Activated CD4-positive, CD25-positive, alpha-beta regulatory T cell treated with anti-CD3 and anti-CD28 coated beads, Interleukin-2, amount 50 U/mL, for 16 hours (primary cell): ENCODE measurements at places on chromosomes 3 and 15.

DNA sequence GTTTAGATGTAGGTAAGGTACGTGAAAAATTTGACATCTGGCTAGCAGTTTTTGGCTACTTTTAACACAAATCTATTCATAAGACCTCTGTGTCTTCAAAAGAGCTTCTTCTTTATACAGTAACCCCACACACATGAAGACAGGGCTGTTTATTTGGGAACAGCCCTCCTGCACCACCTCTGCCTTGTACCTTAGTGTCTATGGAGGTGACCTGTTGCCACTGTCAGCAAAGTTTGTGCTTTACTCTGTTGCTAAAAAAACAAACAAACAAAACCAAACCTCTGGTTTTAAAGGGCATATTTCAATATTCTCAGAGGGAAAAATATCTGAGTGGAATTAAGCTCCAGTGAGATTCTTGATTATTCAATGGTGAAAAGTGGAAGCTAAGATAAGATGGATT is 122.0 kb downstream of the ARPP21 start:
- DNase-seq = no peak

- DNase-seq = no peak
Measured at GRCh38 chr3:37041546-37042195, 48.4 kb downstream of the MLH1 start.

GRCh38 chr15:26323566-26323965 is 449.3 kb downstream of the GABRB3 start:
- DNase-seq = no peak

GRCh38 chr3:106403371-106404145 is 534.7 kb upstream of the CBLB start:
- DNase-seq = no peak

DNA sequence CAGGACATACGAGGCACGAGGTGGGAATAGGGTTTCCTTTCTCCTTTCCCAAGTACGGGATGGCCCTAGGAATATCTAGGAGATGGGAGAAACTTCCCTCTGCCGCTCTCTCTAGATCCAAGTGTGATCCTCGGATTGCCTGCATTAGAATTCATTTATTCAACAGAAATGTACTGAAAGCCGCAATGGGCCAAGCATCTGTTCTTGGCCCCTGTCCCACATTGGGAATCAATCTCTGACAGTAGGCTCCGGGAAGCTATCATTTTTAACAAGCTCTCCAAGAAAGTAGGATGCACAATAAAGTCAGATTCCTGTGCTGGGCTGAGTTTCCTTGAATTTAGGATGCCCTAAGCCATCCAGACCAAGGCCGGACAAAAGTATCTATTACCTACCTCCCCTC is 37.2 kb upstream of the CA12 start:
- no peak for DNase-seq

DNA sequence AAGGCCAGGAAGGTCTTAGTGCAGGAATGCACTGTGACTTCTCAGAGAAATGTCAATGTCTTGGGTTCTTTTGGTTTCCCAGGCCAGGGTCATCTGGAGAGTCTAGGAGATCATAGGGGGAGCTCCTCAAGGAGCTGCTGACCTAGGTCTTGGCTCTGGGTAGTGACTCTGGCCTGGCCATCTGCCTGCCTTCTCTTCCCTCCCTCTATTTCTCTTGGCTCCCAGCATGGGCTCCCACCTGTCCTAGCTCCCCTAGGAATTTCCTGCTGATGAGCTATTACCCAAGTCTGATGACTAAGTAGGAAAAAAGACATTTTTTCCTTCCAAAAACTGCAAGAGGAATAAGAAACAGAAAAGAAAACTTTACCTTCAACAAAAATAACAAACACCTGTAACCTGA is 57.4 kb downstream of the BSN start:
- DNase-seq = no peak

- DNase-seq = no peak
Measured at GRCh38 chr3:66415867-66416428, 84.9 kb downstream of the LRIG1 start.
